ENCODE measurements at places on chromosomes 5 and 9.

- no peak for DNase-seq
These were observed 75.4 kb upstream of the CDKN2B start for GRCh38 chr9:22084336-22085035.

DNA sequence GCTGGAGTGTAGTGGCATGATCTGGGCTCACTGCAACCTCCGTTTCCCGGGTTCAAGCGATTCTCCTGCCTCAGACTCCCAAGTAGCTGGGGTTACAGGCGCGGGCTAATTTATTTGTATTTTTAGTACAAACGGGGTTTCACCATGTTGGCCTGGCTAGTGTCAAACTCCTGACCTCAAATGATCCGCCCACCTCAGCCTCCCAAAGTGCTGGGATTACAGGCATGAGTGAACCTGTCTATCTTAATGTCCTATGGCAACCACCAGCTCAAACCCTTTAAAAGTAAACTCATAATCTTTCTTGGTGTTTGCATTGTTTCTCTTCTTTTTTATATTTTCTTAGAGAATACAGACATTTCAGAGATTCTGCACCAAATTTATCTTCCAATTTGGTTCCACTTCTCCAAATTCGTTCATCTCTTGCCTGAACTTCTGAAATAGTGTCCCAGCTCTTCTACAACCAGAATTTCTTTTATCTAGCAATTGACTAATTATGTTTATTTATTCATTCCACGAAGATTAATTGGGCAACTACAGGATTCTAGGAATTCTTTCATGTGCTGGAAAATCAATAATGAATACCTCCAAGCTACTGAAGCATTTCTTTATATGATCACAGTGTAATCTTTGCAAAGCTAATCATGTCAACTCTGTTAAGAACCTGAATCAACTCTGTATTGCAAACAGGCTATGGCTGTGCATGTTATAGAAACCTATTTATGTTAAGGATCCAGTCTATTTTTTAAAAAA lies 60.0 kb upstream of the TYRP1 start:
- DNase-seq, result no peak

DNA sequence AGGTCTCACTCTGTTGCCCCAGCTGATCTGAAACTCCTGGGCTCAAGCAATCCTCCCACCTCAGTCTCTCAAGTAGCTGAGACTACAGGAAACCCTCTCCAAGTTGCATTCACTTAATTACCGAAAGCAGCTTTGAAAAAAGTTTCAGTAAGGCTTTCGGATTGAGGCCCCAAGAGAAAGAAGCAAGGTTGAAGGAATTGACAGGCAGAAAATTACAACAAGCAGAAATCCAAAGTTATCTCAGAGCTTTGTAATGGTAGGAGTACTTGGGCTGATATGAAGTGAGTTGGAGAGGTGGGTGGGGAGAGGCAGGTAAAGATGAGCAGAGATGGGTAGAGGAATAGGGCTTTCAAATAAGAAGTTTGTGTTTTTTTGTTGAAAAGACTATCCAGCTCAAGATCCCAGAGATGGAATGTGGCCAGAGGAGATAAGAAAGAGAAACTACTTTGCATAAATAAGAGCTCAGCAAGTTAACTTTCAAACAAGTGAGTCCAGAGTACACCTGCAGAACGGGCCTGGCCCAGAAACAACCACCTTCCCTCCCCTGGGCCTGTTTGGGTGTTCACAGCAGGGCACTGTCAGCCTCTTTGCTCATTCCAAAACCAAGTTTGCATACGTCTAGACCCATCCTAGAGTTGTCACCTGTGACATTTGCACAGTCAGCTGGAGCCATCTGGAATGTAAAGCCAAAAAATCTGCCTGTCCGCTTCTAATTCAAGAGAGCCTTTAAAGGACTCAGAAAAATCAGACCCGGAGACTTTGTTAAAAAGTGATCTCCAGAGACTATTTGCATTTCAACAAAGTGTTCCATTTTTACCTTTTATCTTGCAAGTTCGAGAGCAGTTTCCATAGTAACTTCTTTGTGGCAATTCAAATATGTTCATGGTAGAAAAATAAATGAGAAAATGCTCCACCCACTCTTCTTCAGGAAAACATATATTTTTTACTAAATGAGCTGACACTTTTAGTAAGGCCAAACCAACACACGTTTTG lies 2.2 kb upstream of the CLINT1 start:
- DNase-seq, result no peak

DNA sequence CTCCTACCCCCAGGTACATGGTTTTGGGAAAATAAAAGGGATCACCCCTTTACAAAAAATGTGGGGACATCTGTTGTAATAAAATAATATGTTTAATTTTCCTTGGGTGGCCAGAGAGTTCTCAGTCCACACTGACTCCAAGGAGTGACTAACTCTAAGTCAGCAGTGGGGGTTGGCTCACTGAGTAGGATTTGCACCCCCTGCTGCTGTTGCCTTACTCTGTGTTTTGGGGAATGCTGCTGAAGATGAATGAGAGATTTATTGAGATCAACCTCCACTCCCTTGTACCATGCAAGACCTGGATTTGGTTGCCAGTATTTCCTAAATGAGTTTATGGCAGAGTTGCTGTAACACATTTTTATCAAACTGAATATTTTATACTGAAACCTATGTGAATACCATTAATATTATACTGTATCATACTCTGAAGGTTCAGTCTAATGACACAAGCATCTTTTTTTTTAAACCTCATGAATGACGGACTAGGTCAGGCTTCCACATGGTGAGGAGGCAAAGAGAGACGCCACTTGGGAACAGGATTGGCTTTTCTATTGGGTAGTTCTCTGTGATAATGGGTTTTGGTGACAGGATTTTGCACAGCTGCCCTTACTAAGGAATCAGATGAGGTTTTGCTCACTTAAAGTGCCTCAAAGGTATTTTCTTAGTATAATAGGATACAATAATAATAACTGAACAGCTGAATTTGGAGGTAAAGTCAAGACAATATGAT lies 121.3 kb upstream of the OSMR start:
- DNase-seq, result no peak

GRCh38 chr9:78909566-78909965 lies 612.6 kb downstream of the PSAT1 start:
- DNase-seq, result no peak

- no peak for DNase-seq
These were observed 27.3 kb upstream of the HSPA9 start for GRCh38 chr5:138602371-138603000.

DNA sequence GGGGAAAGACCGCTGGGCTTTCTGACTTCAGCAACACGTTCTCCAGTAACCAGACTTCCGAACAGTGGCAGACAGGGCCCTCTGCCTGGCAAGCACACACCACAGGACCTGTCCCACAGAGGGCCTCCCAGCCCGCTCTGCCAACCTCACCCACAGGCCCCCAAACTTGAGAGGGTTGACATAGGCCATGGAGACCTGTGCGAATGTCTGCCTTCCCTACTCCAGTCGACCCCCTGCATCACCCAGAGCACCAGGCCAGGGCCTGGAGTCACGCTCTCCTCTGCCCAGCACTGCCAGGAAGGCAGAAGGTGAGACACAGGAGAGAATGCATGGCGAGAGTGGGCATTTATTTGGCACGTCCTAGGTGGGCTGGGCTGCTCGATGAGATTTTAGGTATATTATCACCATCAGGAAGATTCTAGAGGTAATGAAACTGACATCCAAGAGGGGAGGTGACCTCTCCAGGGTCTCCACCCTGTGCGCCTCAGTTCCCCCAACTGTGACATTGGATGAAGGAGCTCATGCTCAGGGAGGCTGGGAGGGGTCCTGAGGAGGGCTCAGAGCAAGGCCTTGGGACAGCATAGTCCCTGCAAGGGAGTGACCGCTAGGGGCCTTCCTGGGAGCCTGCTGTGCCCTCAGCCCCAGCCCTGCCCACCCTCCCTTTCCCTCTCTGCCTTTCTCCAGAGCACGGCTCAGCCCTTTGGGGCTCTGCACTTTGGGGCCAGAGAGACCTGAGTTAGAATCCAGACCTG lies 54.9 kb downstream of the DUSP1 start:
- DNase-seq, result no peak

- DNase-seq, result no peak
These were observed 80.2 kb downstream of the PTPN3 start for GRCh38 chr9:109417585-109418544.

- no peak for DNase-seq
These were observed 1.0 kb downstream of the NIPSNAP3A start for GRCh38 chr9:104748359-104749031.

- DNase-seq, result no peak
These were observed 6.6 kb downstream of the PLK2 start for GRCh38 chr5:58453306-58453705.

- no peak for DNase-seq
These were observed 118.1 kb upstream of the LMX1B start for GRCh38 chr9:126495411-126496180.

GRCh38 chr5:166883016-166883415 lies 1408.4 kb upstream of the WWC1 start:
- no peak for DNase-seq

DNA sequence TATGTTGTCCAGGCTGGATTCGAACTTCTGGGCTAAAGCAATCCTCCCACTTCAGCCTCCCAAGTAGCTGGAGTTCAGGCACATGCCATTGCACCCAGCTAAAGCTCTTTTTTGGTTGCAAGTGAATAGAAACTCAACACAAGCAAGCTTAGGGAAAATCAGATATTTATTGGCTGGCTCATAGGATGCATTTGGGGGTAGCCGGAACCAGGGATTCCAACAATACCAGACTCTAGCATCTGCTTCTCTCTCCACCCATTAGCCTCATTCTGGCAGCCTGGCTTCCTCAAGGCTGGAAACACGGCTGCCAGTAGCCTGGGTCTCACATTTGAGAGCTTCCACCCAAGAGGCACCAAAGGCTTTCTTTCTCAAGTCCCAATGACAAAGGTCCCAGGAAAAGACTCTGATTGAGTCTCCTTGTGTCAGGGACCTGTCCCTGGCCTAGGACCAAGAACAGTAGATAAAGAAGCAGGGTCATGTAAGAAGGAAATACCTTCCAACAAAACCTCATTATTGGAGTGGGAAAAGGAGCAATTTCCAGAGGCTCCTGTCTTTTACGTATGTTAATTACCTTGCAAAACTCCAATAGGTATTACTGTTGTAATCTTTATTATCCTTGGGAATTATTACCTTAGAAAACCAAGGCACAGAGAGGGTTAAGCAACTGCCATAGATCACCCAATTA lies 23.0 kb upstream of the B4GALT1 start:
- DNase-seq, result no peak

DNA sequence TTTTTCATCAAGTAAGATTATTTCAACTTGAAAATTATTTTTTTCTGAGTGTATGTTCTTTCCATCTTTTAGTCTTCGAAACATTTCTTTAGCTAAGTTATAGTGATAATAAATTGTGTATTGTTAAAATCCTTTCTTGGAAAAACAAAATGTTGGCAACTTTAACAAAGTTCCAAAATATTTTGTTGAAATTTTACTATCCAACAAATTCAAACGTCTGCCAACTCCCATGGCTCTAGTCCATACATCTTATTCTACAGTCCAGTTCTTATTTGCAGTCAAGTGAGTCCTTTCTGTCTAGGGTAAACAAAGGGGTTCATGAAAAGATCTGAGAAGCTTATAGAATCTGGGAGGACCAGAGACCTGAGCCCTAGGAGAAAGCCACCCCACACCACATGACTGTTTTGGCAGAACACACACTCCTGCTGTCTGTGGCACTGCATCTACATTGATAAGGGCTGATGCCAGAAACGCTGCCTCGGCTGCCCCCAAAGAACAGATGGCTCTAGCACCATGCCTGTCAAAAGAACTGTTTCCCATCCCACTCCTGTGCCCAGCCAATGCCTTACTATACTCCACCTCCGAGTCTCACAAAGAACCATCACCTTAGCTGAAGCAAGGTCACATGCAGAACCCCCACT lies 47.5 kb downstream of the FEM1C start:
- no peak for DNase-seq

DNA sequence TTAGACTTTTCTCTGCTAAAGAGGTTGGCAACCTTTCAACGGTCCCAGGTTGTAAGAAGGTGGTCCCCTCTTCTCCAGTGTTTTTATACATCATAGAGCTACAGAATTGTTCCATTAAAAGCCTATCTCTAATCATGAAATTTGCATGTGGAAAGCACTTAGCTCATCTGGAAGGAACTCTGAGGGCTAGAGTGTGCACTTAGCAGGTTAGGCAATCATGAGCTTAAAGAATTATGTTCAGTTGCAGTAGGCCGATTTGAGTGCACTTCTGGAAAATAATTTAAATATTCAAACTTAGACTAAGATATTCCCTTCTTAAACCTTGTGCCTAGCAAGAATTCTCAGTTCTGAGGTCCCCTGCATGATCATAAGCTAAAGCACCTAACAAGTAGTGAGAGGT lies 468.7 kb downstream of the SPATA31D1 start:
- no peak for DNase-seq

DNA sequence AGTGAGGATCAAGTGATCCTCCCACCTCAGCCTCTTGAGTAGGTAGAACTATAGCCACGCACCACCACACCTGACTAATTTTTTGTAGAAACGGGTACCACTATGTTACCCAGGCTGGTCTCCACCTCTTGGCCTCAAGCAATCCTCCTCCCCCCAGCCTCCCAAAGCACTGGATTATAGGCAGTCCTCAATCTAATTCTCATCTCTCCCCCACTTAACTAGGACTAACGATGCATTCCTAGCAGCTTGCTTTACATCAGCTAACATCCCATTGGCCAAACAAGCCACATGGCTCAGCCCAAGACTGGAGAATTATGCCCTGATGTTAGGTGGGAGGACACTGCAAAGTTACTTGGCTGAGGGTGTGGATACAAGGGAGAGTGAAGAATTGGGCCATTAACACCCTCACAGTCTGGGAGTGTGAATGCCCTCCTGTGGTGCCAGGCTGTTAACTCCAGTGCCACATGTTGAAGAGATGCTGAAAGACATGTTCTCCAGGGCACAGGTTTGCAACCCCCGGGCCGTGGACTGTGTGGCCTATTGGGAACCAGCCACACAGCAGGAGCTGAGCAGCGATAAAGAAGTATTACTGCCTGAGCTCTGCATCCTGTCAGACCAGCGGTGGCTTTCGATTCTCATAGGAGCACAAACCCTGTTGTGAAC lies 5.3 kb upstream of the ZNF367 start:
- DNase-seq, result no peak

GRCh38 chr5:128757196-128757959 lies 207.9 kb upstream of the SLC27A6 start:
- DNase-seq, result no peak

DNA sequence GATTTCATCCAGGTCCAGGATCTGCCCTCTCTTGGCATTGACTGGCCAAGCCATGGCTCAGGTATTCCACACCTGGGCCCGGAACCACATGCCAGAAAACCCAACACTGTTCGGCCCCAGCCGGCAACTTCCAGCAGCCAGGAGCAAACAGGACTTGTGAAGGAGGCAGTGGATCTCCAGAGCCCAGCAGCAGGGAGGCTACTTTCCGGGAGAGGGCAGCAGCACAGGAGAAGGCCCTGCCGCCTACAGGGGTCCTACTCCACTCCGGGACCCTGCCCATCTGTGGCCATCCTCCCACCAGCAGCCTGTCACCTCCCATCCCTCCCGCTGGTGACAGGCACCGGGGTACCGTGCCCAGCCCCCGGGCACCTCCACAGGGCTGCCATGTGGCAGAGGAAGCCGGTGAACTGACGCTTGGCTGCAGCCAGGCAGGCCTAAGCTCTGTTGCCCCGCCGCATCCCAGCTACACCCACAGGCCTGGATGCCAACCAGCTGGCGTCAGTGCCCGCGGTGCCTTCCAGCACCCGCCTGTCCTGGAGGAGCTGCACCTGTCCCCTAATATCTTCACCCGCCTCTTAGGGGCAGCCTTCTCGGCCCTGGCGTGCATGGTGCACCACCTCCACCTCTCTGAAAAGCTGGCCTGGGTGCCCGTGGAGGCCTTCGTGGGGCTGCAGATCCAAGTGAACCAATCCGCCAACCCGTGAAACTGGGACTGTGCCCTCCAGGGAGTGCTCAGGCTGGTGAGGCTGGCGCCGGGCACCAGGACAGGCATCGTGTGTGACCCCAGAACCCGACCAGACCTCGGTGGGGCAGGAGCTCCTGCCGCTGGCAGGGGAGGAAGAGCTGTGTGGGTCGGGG lies 18.9 kb upstream of the SLC30A5 start:
- no peak for DNase-seq
